ENCODE measurements at places on chromosomes 2 and 18.

DNA sequence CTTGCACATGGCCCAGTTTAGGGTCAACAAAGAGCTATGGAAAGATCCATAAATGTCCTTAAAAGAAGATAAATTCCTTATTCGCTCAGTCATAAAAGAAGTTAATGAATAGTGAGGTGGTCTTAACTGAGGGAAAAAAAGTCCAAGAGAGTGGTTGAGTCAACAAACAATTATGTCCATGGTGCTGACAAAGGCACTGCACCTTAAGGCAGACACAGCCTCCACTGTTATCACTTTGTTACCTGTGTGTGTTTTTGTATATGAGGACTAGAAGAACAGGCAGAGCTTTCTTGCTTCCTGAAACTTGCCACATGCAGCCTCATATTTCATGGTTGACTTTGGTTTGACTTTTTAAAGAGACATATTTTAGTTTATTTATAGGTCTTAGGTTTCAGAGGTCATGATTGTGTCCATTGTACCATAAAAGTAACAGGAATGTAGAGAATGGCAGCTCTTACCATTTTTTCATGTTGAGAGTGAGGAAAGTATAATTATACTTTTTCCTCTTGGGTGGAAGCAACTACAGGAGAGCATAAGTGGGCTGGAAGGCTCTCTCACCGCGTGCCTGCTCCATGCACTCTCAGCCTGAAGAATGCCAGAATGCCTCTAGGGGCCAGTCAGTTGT is 93.6 kb downstream of the XRCC5 start:
- no peak for DNase-seq

DNA sequence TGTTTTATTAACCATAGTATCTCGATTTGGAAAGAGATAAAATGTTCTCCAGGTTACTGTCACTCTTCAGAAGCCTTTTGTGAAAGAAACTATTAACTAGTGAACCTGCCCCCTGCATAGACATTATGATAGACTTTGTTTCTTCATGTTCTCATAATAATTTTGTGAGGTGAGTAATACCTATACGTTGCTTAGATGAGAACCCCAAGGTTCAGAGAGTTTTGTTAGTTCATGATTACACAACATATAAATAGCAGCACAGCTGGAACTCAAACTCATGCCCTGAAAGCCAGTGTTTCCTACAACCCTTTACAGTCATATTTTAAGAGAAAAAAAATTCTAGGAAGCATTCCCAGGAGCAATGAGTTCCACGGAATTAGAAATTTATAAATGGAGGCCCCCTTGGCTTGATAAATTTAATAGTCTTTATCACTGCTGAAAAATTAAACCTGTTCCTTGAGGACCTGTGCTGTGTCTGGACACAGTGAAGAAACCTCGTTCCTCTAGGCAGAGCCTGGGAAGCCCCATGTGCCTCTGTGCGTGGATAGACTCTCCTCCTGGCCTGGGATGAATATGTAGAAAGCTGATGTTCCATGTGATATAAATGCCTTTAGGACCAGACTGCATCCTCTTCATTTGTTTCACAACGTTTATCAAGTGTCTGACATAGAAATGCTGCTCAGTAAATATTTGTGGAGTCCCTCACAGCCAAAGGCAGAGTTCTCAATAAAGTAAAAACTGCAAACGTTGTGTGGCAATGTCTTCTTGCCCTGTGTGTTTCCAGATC is 1257.0 kb upstream of the GYPC start:
- no peak for DNase-seq

DNA sequence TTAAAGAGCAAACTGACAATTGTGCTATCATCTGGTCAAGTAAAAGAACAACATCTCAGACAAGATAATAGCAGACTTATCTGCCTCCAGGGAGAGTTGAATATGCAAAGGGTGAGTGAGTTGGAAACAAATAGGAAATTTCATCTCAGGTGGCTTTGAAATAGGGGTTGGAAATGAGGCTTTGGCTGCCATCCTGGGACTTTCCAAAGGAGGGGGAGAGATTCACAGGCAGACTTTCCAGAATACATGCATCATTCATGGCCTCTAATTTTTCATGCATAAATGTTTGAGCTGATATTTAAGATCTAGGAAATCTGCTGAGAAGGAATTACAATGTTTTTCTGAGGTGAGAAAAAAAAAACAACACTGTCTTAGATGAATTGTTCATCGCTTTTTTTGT is 300.5 kb downstream of the ALK start:
- no peak for DNase-seq

DNA sequence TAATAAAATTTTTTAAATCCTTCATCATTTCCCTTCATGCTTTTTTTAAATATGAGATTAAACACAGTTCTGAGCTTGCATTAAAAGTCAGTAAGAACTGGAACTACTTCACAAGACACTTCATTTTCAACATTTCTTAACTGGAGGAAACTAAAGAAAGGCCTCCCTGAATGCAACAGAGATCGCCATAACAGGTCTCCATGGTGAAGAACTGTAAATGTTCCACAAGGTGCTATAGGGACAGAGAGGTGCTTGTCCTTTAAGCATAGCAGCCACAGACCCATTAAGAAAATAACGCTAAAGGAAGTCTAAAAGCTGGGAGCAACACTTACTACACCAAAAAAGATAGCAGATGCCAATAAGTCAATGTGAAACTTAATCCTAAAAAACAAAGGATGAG is 8.5 kb downstream of the STAM2 start:
- DNase-seq, result no peak

DNA sequence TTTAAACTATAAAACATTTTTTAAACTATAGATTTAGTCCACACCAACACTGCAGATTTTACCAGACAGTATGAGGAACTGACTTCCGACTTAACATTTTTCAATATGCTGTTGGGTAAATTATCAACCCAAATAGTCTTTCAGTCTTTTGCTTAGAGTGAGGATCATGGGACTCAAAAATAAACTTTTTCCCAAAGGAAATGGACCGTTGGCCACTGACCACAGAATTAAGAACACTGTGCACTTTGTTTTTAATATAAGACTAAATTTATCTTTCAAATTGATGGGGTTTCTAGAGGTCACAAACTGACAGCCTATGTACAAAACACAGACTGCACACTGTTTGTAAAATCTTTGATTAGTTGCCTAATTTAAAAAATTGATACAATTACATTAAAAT is 44.9 kb downstream of the FIGN start:
- no peak for DNase-seq

DNA sequence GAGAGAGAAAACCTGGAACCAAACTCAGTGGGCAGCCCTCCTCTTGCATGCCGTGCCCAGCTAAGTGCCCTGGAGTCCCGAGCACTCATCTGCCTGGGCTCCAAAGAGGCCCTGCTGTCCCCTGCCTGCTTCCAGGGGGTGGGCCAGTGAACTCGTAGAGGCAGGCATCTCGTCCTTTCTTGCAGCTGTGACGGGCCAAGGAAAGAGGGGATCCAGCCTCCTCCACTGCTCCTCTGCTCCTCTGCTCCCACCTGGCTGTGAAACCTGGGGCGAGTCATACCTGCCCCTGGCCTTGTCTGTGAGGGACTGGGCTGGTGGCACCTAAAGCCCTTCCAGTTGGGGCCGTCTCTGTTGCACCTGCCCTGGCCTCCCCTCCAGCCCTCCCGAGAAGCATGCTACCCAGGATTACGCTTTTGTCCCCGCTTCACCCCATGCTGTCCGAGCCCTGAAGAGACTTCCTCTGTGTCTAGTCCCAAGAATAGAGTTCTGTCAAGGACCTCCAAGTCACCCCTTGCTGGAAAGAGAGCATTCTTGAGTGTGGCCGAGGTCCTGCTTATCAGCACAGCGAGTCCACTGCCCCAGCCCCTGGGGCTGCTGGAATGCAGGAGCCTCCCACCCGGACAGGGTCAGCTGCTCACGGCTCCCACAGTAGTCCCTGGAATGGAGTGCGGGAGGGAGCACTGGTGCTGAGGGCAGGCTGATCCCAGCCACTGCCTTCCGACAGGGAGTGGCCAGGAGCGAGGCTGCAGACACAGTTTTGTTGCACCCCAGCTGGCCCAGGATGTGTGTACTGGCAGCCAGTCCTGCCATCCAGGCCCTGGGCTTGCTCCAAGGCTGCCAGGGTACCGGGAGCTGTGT is 14.3 kb downstream of the KCNK3 start:
- no peak for DNase-seq

DNA sequence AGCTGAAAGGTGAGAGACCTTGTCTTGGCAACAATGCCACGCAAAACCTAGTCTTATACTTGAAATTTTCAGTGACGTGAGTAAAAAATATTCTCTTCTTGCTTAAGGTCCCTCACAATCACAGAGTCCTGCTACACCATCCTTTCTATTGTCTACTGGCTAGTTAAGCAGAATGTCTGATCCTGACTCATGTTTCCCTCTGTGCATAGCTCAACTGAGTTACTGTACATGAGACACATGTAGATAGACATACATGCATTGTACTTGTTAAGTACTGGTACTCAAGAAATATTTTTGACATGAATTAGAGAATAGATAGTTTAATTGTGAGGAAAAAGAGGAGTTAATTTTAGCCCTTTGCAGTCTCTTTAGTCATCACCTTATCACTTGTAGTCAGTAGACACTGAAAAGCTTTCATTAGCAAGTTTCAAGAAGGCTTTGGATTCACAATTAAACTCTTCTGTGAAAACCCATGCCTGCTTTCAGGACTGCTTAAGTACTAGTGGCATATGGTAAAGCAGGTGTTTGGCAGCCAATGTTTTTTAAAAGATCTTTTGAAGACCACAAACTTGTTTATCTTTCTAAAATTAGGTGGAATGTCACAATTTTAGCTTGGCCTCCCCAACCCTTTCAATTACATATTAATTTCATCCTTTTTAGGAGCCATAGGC is 158.7 kb upstream of the CCDC150 start:
- no peak for DNase-seq

DNA sequence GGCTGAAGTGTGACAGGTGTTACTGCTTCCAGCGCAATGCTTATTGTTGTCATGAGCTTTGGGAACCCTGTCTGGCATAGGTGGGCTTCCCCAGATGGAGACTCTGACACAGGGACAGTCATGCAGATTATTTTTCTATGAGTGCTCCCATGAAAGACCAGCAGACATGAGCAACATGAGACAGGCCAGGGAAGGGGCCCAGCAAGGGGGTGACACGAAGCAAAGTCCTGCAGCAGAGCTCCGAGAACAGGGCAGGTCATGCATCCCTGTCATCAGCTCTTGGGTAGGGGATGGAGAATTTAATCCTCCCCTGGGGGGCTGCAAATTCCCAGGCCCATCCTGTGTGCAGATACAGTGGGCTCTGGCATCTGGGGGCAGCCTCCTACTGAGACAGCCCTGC is 77.4 kb downstream of the CTAGE1 start:
- DNase-seq, result no peak

GRCh38 chr18:44744161-44745121 is 63.8 kb downstream of the SETBP1 start:
- no peak for DNase-seq

- no peak for DNase-seq
These were observed 876.0 kb downstream of the SLC4A3 start for GRCh38 chr2:220503431-220503830.

DNA sequence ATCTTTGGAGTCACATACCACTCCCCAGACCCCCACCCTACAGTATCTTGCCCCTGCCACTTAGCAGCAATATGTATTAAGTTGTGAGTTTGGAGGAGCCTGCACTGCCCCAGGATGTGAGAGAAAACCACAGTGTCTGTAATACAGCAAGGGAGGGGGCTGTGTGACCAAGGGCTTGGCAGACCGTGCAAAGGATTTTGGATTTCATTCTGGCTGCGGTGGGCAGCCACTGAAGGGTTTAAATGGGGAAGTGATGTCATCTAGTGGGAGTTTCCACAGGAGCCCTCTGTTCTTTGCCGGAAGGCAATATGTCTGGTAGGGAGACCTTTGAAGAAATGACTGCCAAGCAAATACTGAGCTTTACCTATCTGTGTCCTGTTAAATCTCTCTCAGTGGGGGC is 202.4 kb downstream of the FHOD3 start:
- no peak for DNase-seq

GRCh38 chr2:127630864-127631540 is 15.0 kb upstream of the GPR17 start:
- DNase-seq, result no peak

GRCh38 chr18:2547477-2548087 is 23.7 kb downstream of the METTL4 start:
- no peak for DNase-seq
